ENCODE measurements at places on chromosomes 11 and 22.
A peak's percentile ranks its signal among the peaks of the same experiment; 100 is the strongest.

GRCh38 chr11:104968355-104968855, at the start of gene CASP4:
Gene CASP4 (minus strand): TSS chr11:104968574. CDS start chr11:104968525, 49 bp downstream.
- DNase-seq, result peak; percentile 66

- DNase-seq, result no peak
Observed at GRCh38 chr11:39990421-39990831, 1469.0 kb downstream of the LRRC4C start.

GRCh38 chr22:44309137-44309536, 3.6 kb downstream of the SHISAL1 start:
- no peak for DNase-seq

DNA sequence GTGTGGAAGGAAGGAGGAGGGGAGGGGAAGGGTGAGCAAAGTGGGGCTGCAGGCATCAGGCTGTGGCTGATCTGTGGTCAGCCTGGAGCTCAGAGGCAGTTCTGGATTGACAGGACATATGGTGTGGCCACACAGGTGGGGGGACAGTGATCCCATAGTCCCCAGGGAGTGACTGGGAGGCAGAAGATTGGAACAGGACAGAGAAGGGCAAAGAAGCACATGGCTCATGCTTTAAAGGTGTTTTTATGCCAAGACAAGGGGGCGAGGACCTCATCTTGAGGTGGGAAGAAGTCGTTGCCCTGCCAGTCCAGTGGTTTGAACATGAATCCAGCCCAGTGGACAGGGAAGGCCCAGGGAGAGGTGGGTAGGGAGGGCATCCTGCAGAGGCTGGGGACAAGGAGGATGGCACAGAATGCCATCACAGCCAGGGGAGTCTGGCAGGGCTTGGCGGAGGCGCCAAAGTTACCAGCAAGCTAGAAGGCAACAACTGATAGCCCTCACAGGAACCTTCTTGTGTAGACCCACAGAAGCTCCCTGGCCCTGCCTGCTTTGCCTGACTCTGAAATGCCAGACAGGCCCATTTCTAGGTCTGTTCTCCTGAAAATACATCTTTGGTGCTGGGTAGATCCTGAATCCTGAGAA, 3.1 kb downstream of the BET1L start:
- no peak for DNase-seq

DNA sequence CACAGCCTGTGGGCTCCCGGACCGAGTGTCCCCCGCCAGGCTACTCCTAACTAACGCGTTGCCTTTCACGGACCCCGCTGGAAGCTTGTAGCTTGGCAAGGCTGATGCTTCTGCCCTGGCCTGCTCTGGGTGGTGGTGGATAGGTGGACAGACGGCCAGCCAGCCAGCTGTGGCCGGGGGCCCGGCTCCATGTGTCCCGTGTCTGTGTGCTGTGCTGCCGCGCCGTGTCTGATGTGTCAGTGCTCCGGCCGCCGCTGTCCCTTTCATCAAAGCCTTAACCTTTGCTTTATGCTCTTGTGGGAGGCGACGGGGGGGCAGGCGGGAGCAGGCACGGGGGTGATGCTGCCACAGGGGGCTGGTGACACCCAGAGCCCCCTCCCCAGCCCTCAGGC, 5.0 kb downstream of the CCDC188 start:
- DNase-seq, result no peak

DNA sequence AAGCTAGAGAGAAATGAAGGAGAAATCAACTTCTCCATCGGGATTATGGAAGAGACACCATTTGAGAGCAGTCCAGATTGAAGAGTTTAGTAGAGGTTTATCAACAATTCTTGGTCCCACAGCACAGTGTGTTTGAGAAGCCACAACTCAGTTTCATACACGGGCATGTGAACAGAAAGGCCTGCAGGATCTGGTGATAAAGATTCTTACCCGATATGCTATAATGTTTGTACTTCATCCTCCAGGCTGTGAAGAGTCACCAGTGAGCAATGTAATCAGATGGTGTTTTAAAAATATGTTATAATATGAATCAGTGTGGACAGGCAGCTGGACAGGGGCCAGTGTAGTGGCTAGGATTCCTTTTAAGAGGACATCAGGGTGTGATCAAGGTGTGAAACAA, 29.7 kb upstream of the VWA5A start:
- no peak for DNase-seq

DNA sequence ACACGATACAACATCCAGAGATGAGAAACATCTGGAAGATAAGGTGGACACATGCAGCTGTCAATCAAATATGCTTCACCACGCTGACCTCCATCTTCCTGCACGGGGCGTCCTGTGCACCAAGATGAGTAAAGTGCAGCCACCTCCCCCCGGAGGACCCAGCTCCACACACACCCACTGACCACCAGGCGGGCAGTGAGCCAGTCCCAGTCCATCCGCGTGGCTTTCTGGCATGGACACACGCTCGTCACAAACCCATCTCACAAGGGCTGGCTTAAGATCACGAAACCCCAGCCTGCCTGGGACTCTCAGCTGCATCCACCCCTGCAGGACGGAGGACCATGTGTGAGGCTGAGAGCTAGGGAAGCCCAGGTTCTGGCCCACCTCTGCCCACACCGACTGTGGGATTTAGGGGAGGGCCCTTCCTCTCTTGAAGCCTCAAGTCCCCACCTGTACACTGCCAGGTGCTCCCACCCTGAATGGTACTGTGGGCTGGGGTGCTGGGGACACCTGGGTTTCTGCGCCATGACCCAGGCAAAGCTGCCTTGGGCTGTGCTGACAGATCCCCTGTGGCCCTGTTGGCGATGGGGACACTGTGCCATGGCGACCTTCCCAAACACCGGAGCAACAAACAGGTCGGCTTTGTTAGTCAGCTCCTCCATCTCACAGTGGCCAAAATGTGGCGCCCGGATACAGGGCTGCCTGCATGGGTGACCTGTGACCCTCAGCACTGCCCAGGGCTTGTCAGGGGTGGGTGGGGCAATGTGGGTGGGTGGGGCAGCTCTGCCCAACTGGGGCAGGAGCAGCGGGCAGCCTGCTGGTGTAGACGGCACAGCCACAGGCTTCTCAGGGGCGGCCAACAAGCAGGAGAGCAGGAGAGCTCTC, 629.0 kb downstream of the TBC1D22A start:
- no peak for DNase-seq

GRCh38 chr11:32563600-32563959, 20.1 kb upstream of the EIF3M start:
- DNase-seq, result no peak

- peak; percentile 1 for DNase-seq
Observed at GRCh38 chr11:91295591-91295990, 929.0 kb upstream of the FAT3 start.

- no peak for DNase-seq
Observed at GRCh38 chr11:1337647-1338007, 28.2 kb upstream of the TOLLIP start.

- no peak for DNase-seq
Observed at GRCh38 chr11:126113963-126114362, 51.3 kb upstream of the CDON start.

DNA sequence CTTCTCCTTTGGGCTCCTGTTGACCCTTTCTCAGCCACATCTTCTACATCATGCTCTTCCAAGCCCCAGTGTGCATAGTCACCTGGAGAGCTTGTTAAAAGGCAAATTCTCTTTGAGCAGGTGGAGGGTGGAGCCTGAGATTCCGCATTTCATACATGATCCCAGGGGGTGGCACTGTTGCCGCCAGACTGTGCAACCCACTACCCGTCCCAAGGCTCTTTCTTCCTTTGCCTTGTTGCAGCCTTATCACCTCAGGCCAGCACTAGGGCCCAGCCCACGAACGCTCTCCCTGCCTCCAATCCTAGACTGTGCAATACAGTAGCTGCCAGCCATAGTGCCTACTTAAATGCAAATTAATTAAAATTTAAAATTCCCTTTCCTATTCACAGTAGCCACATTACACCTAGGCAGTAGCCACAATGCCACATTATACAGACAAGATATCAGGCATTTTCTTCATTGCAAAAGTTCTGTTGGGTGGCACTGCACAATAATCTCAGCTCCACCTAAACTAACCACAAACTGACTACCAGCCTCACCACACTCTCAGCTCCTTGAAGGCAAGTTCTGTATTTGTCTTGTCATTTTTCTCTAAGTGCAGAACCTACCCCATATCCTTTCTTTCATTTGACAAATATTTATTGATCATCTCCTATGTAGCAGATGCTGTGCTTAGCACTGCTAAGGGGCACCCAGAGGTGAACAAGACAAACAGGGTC, 4.6 kb upstream of the KCNJ5 start:
- peak; percentile 26 for DNase-seq

DNA sequence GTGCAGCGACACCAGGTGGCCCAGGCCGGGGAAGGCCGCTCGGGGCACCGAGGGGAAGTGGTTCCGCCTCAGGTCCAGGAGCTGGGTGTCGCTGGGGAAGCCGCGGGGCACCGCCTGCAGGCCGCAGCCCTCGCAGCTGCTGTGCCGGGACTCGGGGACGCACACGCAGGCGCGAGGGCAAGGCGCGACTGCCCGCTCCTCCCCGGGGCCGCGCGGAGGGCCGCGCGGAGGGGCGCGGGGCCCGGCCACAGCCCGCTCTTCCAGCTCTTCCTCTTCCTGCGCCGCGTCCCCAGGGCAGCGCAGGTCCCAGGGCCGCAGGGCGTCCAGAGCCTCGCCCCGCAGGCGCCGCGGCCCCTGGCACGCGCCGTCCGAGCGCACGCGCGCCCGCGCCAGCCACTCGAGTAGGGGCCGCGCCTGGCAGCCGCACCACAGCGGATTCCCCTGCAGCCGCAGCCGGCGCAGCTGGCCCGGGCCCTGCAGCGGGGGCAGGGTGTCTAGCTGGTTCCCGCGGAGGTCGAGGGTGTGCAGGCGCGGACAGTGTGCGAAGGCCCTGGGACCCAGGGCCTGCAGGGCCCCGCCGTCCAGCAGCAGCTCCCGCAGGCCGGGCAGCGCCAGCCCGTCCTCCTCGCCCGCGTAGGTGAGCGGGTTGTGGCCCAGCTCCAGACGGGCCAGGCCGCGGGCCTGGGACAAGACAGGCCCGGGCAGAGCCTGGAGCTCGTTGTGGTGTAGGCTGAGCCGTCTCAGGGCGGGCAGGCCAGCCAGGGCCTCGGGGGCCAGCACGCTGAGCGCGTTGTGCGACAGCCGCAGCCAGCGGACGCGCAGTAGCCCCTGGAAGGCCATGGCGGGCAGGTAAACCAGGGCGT, 2.8 kb downstream of the CHADL start:
- peak; percentile 87 for DNase-seq

DNA sequence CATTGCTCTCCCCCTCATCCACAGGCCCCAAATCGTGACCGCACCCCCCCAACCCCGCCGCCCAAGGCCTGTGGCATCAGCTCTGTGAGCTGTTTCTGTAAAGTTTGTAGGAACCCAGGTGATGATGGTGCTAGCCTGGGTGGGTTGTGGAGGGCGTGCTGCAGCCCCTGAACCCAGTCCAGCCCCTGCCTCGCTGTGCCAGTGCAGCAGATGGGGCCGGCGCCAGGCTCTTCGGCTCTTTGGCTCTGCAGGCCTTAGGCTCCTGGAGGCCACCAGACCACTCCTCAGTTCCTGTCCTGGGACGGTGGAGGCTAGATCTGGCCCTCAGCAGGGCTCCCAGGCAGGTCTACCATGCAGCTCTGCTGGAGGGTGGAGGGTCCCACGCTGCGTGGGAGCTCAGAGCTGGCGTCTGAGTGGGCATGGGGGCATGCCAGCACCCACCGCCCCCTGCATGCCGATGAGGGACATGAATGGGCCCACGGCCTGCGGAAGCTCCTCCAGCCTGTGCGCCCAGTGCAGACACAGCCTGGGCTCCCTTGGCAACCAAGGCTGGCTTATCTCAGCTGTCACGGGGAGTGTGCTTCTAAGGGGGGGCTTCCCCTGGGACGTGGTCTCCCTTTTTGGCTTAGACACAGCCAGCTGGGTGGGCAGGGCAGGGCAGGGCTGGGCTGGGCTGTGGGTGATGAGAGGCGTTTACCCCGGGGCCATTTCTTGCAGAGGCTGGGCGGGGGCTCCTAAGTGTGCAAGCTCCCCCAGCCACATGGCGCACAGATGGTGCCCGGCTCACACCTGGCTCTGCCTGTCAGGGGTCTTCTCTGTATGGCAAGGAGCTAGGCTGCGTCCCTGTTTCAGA, 1187.6 kb downstream of the BRD1 start:
- DNase-seq, result no peak

DNA sequence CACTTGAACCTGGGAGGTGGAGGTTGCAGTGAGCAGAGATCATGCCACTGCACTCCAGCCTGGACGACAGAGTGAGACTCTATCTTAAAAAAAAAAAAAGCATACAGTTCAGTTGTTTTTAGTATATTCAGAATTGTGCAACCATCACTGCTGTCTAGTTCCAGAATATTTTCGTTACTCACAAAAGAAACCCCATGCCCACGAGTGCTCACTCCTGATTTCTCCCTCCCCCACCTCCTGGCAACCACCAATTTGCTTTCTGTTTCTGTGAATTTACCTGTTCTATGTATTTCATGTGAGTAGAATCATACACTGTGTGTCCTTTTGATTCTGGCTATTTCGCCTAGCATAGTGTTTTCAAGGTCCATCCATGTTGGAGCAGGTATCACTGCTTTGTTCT, 24.8 kb downstream of the PTPRJ start:
- peak; percentile 72 for DNase-seq

DNA sequence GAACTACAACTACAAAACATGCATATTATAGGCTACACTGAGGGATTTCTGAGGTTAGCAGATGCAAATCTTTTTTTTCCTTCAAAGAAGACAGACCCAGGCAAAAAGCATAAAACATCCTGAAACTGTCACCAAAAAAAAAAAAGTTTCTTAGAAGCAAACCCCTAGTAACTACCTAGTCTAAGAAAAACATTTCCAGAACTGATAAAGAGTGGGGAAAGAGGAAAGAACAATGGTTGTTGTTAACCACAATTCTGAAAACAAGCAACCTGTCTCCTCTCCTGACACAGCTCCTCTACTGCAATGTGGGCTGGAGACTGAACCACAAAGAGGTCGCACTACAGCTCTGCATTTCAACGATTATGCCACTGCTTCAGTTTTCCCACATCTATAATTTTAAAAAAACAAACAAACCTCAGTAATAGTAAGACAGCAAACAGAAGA, 15.0 kb downstream of the DENND5A start:
- peak; percentile 78 for DNase-seq

- DNase-seq, result no peak
Observed at GRCh38 chr11:42465623-42466022, 846.2 kb upstream of the API5 start.

DNA sequence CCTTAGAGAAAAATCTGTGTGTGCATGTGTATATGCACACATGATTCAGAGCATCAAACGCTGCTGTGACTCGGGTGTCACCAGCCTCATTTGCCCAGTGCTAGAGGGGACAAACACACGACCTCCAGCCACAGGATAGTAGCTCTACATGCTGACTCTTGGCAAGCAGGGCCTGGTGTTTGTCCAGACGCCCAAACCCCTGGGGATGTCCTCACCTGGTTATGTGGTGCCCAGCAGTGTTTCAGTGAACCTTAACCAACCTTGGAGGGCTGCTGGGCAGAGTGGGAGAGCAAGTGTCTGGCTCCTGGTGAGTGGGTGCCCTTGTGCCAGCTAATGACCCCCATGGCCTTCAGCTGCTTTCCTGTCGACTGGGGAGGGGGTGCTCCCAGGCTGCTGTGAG, 26.7 kb downstream of the IGLL1 start:
- DNase-seq, result no peak

Data from activated CD4-positive, alpha-beta T cell treated with anti-CD3 and anti-CD28 coated beads, Interleukin-10, Interleukin-2, amounts not matched to agents 100 ng/mL and 50 ng/mL, durations not matched to agents 16 hours and 8 hours (primary cell).